ENCODE measurements at places on chromosomes 6 and 20.

GRCh38 chr20:50977066-50978021 lies 18.7 kb downstream of the MOCS3 start:
- DNase-seq = no peak

DNA sequence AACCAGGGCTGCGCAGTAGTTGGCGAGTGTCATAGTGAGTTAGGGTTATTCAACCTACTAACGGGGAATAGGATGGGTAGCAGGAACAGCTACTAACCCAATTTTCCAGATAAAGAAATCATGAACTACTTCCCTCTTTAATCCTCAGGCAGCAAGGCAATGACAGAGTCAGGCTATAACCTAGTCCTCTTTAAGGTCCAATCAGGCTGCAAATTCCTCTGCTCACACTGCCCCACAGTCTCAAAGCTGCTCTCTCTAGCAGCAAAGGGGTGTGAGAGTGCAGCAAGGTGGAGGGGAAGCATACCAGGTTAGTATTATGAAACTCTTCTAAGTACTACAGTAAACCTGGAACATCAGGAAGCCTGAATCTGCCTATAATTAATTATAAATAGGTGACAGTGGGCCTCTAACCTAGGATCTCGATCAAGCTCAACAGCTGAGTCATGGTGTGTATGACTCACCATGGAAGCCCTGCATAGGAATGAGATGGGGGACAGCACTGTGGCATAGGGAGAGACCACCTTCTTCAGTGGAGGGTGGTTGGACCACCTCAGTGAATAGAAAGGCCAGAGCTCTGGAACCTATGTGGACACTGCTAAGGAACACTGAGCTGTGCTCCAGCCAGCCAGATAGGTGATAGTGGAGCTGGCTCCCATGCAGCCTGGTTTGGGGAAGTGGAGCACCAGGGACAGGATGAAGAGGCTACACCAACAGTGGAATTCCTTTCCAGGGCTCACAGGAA lies 7.9 kb downstream of the PEX6 start:
- DNase-seq = no peak

- DNase-seq = no peak
Observed at GRCh38 chr6:71224011-71224410, 64.6 kb upstream of the OGFRL1 start.

DNA sequence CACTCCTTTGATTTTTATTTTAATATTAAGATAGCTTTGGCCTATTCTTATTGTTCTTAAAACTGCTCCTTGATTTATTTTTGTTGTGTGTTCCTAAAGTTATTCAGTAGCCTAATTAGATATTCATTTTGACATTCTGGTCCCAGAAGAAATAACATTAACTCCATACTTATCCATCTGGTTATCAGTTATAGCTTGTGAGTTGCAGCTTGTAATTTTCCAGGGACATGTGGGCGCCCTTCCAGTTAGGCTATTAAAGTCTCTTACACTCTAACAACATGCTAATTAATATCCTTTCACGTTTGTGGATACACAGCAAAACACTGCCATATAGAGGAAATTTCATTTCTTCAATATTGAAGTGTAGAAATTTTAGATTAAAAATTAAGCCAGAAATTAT lies 987.5 kb downstream of the HACE1 start:
- no peak for DNase-seq

- no peak for DNase-seq
Observed at GRCh38 chr20:57263801-57264792, 2.3 kb downstream of the BMP7 start.

DNA sequence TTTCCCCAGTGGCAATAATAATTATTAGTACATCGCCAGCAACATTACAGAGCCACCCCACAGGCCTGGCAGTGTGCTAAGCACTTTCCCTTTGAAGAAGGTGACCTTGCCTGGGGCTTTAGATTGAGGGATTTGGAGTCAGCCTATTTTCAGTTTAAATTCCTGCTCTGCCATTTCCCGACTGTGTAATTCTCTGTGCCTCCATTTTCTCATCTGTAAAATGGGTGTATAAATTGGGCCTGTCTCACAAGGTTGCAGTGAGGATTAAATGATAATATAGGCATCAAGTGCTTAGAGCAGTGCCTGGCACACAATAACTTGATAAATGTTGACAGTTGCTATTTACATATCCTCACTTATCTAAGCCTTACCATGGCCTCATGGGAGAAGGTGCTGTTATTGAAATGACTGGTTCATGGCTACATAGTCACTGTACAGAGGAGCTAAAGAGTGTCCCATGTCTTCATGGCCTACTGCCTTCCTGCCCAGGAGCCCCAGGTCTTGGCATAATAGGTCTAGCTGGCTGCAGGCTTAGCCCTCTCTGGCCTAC lies 5.1 kb upstream of the SCRT2 start:
- no peak for DNase-seq

DNA sequence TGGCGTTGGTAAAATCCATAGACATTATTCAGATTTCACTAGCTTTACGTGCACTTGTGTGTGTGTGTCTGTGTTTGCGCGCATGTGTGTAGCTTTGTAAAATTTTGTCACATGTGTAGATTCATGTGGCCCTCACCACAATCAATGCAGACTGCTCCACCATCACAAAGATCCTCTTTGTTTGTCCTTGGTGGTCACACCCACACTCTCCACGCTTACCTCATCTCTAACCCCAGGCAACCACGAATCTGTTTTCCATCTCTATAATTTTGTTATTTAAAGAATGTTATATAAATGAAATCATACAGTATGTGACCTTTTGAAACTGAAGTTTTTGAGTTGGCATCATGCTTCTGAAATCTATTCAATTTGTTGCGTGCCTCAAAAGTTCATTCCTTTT lies 58.5 kb downstream of the GRM1 start:
- DNase-seq = no peak

DNA sequence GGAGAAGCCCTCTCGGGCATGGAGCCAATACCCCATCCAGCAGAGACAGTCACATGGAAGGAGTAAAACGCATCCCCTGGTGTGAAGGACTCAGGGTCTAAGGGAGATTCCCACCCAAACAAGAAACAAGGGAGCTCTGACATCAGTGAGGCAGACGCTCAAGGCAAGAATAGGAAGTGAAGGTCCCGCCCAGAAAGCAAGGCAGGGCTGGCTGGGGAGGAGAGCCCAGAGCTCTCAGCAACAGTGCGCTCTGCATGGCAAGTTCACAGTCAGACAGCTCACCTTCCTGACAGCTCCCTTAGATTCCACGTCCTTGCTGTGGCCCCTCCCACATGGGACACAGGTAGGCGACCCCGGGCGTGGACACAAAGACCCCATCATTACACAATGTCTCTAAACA lies 85.6 kb downstream of the TTLL2 start:
- DNase-seq = no peak

- no peak for DNase-seq
Observed at GRCh38 chr6:40528051-40528450, 59.1 kb downstream of the LRFN2 start.

DNA sequence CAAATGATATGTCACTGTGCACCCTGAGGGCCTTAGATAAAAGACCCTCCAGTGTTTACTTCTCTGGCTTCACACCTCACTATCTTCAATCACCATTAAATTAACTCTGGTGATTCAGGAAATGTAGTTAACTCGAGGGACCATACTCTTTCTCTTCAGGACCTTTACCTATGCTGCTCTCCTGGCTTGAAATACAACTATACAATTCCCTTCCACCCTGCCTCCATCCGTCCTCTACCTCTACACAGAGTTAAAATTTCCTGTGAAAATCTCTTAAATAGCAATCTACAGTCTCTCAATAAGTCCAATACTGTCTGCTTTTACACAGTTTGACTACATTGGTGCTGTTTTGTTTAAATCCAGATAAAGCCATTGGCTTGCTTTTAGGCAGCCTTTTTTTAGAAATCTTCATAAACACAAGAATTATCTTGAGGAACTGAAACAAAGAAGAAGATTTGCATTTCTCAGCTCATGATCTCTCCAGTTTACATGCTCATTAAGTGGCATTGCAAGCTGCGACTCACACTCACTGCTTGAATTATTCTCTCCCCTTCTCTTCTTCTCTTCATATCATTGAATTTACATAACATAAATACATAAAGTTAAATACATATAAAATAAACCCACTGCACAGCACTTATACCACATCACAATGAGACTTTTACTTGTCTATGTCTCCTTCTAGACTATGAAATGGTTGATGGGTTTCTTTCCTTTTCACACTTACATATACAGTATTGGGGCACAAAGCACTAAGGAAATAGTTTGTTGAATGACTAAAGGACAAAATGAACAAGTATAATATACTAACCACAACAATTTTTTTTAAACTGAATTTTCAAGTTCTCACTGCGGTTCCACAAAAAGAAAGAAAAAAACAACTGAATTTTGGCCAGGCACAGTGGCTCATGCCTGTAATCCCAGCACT lies 239.0 kb upstream of the KCNQ5 start:
- no peak for DNase-seq

- no peak for DNase-seq
Observed at GRCh38 chr6:122033564-122034181, 365.8 kb upstream of the HSF2 start.

DNA sequence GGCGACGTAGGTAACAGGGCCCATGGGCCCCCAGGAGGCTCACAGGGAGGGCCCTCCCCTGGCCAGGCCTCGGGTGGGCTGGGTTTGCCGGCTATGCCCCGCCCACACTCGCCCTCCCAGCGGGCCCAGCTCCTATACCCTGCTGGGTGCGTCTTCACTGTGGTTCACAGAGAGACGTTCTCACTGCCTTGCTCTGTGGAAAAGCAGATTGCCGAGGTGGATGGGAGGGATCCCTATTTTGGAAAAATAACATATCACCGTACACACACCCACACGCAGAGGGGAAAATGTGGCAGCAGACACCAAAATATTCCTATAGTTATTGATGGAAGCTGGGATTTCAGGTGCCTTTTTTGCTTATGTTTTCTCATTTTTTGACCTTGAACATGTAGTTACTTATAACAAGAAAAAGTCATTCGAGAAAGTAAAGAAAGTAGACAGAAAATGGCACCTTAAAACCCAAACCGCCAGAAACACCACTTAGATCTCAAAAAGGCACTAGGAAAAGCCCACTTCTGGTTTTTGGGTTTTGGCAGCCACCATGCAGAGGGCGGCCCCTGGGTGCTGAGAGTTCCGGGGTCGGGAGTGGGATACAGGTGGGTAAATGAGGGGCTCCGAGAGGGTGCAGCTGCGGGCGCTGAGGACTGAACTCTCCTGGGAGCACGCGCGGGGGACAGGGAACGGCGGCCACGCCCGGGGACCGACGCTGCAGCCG lies 49.4 kb downstream of the TMEM242 start:
- peak; percentile 60 for DNase-seq

GRCh38 chr6:84263557-84263956 lies 36.1 kb upstream of the CEP162 start:
- no peak for DNase-seq

- no peak for DNase-seq
Observed at GRCh38 chr6:145629478-145629877, 105.8 kb downstream of the EPM2A start.

GRCh38 chr6:107495196-107495643 lies 5.3 kb downstream of the SOBP start:
- DNase-seq = no peak

DNA sequence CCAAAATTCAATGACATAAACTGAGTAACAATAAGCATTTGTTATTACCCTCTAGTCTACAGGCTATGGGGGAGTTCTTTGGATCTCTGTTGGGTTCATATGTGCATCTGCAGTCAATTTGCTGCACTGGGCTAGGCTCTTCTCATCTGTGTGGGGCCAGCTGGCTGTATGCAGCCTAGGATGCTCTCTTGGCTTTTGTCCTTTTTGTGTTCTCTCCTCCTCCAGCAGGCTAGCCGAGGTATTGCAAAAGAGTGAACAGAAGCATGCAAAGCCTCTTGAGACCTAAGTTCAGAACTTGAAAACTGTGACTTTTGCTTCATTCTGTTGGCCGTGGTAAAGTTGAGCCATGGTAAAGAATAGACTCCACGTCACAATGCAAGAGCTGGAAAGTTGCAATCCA lies 62.8 kb upstream of the FOXO3 start:
- DNase-seq = no peak

- DNase-seq = no peak
Observed at GRCh38 chr20:14838663-14839628, 501.5 kb upstream of the FLRT3 start.

DNA sequence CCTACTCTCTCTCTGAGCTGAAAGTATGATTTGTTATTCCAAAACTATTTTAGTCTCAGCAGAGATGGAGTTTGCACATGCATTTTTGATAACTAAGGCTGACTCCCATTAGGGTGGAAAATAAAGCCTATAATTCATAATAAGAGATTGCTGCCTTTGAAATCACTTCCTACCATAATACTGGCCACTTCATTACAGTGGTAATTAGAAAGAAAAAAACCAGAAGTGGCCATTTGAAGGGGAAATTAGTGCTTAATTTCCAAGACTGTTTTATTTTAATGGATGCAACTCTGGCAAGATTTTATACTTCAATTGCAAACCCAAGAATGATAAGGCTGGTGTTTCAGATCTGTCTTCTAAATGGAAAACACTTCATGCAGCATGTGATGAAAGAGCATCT lies 43.4 kb downstream of the SLC35B3 start:
- DNase-seq = no peak

DNA sequence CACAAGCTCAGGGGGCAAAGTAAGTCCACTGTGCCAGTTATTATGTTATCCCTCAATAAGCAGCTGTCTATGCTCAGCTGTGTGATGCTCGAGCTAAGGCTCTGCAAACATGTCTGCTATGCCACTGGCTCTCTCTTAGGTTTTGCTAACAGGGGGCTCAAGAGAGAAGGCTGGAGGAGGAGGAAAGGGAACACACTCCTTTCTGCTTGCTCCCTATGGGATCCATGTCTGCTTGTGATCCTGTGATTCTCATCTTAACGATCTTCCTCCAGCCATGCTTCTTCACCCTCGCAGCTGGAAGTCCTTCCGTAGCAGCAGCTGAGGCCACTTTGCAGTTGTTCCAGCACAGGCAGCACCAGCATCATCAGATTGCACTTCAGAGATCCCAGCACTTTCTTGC lies 37.0 kb upstream of the IGF2R start:
- no peak for DNase-seq

DNA sequence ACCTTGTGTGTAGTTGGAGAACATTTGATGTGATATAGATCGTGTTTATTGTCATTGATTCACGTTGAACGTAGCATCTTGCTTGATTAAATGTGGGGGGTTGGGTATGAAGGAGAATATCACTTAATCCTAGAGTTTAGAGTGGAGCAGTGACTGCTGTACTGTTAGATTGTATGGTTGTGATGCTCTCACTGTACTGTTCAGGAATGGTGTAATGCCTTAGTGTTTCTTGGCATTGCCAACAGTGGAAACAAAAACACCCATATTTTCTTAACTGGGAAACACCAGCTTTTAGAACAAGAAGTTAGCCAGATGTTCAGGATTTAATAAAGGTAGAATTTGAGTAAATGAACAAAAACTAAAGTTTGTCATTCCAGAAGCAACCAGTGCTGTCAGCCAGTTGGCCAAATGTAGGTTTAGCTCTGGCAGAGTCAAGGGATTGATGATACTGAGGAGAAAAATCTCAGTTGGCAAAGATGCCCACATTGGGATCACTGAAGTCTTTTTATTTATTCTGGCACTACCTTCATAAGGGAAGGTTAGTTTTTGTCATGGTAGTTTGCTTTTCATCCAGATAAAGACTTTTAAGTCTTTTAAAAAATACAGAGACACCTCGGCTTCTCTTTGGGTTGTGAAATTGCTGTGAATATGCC lies 129.9 kb downstream of the JARID2 start:
- no peak for DNase-seq

Measured in stimulated activated CD8-positive, alpha-beta memory T cell treated with anti-CD3 and anti-CD28 coated beads, Interleukin-12 subunit alpha, Interleukin-12 subunit beta, amount 100 ng/mL, for 4 hours (primary cell).